ENCODE measurements at places on chromosomes 3 and 15.

GRCh38 chr3:120506828-120507774 is 56.3 kb upstream of the FSTL1 start:
- no peak for DNase-seq

GRCh38 chr15:72934921-72935320 is 117.3 kb upstream of the NEO1 start:
- no peak for DNase-seq

- no peak for DNase-seq
Observed at GRCh38 chr3:159652452-159652851, 336.2 kb upstream of the IL12A start.

- no peak for DNase-seq
Observed at GRCh38 chr15:77066971-77067690, 3.8 kb downstream of the TSPAN3 start.

DNA sequence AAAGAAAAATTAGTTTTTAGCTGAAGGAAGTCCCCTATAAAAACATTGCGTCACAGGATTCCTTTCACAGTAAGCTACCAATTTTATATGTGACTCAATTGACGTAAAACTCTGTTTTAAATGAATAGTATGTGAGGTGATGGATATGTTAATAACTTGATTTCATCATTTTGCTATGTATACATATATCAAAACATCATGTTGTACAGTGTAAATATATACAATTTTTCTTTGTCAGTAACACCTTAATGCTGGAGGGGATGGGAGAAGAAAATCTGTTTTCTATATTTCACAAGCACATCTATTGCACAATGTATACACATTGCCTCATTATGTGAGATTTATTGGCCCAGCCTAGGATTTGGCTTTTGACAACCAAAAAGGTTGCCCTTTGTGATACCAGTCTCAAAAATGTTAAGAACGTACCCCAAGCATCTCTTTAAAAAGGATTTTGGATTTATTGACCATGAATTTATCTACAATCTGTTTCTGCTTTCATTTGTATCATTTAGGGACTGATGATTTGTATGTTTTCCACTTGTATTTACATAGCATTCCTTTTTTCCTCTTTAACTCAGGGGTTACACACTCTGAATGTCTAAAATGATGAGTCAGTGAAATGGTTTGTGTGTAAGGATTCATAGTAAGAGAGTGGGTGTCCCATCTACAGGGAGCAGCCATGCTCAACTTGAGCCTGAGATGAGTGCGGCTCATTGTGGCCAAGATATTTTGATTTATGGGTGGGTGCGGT is 62.6 kb downstream of the CRTC3 start:
- DNase-seq = no peak

GRCh38 chr15:41883484-41883825 is 10.4 kb downstream of the SPTBN5 start:
- DNase-seq = no peak

DNA sequence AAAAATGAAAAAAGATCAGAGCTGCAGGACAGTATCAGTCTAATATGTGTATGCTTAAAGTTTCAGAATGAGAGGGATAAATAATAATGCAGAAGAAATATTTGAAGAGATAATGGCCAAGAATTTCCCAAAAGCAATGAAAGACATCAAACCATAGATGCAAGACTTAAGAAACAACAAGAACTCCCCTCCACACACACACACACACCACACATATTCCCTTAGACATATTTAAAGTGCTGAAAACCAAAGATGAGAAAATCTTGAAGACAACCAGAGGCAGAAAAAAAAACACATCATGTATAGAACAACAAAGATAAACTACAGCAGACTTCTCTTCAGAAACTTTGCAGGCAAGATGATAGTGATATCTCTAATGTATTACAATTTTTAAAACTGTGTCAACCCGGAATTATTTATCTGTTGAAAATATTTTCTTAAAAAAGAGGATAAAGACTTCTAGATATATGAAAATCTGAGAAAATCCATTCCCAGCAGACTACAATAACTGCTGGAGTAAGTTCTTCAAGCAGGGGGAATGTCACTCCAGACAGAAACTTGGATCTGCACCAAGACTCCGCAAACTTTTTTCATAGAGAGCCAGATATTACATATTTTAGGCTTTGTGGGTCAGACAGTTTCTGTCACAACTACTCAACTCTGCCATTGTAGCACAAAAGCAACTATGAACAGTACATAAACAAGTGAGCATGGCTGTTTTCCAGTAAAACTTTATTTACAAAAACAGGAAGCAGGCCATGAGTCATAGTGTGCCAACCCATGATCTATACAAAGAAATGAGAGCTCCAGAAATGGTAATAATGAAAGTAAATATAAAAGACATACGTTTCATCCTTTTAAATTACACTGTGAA is 223.4 kb upstream of the CGNL1 start:
- DNase-seq = no peak

GRCh38 chr3:50610181-50610971 is 1.2 kb downstream of the CISH start:
- DNase-seq = no peak

DNA sequence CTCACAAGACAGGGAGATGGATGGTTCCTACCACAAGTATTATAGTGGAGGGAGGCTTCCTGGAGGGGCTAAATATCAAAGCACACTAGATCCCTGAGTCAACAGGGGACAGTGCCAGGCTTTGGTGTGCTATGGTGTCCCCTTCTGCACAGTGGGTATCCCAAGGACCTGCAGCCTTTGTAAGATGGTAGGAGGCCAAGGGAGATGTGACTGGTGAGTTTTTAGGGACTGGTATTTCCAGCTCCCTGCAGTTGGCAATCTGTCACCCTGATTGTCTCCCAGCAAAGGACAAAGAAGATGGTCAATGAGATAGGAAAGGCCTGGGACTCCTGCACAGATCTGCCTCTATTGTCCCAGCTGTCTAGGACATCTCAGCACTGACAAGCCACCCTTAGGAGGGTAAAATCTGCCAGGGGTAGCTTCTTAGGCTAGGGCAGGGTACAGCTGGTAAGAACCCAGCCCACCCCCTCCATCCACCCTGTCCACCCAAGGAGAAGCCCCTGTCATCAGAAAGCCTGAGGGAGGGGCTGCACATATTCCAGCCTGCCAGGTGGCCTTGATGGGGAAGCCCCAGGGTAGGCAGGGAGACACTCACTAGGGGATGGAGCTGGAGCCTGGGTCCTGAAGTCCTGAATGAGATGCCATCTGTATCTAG is 631 bp downstream of the CYP1A1 start:
- DNase-seq = no peak

GRCh38 chr3:179179256-179179655 is 31.1 kb downstream of the PIK3CA start:
- no peak for DNase-seq

DNA sequence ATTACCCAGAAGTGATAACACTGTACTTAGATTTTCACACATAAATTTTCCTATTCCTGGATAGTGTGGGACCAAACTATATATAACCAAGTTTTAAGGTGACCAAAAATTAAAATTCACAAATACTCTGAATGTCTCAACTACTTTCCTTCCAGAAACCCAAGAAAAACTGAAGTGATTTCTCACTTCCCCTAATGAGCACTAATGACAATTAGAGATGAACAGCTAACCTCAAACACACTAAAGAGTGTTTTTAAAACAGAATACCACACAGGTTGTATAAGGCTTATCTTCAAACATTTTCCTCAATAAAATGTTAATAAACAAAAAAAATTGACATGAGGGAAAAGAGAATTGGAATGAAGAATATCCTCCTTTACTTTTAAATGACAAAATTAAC is 188.2 kb downstream of the ZBTB20 start:
- DNase-seq = no peak

GRCh38 chr3:73056014-73056844 is 5.2 kb upstream of the EBLN2 start:
- DNase-seq = no peak
